Muscle of leg (tissue), 16 donors: ENCODE measurements at places on chromosomes 7 and 10.

DNA sequence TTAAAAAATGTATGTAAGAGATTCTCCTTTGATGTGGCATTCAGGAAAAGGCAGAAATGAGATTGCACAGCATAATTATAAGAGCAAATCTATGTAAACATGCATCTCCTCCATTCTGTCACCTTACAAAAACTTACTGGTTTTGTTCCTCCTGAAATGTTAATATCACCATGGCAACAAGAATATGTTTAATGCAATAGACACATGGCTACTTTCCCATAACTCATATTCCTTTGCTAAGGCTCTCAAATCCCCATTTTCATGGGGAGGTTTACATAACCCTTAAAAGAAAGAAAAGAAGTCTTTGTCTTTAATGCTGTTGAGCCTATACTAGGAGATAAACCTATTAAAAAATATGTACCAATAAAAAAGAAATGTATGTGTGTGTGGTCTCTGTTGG, 136.2 kb downstream of the ANK3 start:
- no peaks in the 10 kb centered on the region for H3K36me3 ChIP-seq
- no peaks in the 10 kb centered on the region for H3K4me1 ChIP-seq
- H3K27me3 ChIP-seq = no peaks in the 10 kb centered on the region
- no peak overlapping the region for H3K4me3 ChIP-seq

DNA sequence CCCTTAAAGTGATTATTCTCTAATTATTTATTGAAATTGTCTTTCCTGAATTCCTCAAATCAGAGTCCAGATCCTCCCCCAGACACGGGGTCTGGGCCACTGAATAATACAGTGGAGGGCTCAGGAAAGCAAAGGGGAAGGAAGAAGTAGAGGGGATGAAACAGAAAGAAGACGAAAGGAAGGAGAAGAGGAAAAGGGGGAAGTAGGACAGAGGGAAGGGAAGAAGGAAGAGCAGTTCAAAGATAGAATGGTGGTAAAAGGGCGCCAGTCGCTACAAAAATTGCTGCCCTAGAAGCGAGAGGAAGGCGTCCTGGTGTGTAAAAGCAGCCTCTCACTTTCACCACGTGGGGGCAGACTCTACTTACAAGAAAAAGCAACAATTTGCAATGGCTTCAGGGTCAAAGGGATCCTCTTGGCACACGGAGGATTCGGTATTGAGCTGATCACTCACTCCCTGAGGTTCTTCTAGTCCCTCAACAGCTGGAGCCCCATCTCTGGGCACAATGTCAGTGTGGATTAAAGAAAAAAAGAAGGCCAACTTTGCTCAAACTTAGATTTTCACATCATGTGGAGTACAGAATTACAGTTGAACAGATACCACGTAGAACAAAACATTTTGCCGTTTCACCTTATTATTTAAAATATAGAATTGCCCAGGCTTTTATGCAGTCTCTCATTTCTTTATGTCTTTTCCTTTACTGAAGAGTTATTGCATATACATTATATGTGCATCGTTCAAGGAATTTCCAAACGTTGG, 31.4 kb upstream of the NPVF start:
- H3K27me3 ChIP-seq = no peaks in the 10 kb centered on the region
- H3K27ac ChIP-seq = peak overlapping the region; percentile 57
- peaks cover 7% of the 10 kb centered on the region for H3K4me1 ChIP-seq
- no peaks in the 10 kb centered on the region for H3K36me3 ChIP-seq
- DNase-seq = peak; percentile 90

DNA sequence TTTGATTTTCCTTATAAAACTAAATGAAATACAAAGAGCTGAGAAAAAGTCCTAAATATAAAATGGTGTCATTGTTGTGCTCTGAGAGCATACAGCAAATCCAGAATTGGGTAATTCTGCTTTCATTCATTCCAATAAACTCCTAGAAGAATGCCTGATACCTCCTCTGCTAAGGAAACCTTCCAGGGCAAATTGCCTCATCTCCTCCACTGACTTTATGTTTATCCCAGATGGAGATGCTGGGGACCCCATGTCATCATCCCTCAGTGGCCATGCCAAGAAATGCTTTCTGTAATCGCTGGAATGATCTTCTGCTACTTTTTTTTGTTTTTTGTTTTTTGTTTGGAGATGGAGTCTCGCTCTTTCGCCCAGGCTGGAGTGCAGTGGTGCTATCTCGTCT, 119.3 kb upstream of the PRKCQ start:
- no peak overlapping the region for H3K27ac ChIP-seq
- peak; percentile 36 for DNase-seq
- H3K4me3 ChIP-seq = no peak overlapping the region
- no peaks in the 10 kb centered on the region for H3K36me3 ChIP-seq
- H3K27me3 ChIP-seq = peaks cover 2% of the 10 kb centered on the region
- H3K4me1 ChIP-seq = no peaks in the 10 kb centered on the region

- H3K4me1 ChIP-seq = no peaks in the 10 kb centered on the region
- H3K27ac ChIP-seq = no peak overlapping the region
- no peak overlapping the region for H3K4me3 ChIP-seq
- DNase-seq = no peak
Observed at GRCh38 chr10:23820792-23821191, 381.9 kb downstream of the OTUD1 start.

- peaks cover 4% of the 10 kb centered on the region for H3K4me1 ChIP-seq
- H3K27me3 ChIP-seq = no peaks in the 10 kb centered on the region
- H3K4me3 ChIP-seq = no peak overlapping the region
- peak overlapping the region; percentile 86 for H3K27ac ChIP-seq
- DNase-seq = peak; percentile 92
Observed at GRCh38 chr7:25694699-25695098, 457.3 kb upstream of the NFE2L3 start.

- H3K4me1 ChIP-seq = peaks cover 26% of the 10 kb centered on the region
- peak; percentile 93 for DNase-seq
- peaks cover 13% of the 10 kb centered on the region for H3K27me3 ChIP-seq
- H3K36me3 ChIP-seq = no peaks in the 10 kb centered on the region
- peak overlapping the region; percentile 89 for H3K4me3 ChIP-seq
- peak overlapping the region; percentile 92 for H3K27ac ChIP-seq
Observed at GRCh38 chr10:21497177-21497807, 28.2 kb downstream of the SKIDA1 start.

DNA sequence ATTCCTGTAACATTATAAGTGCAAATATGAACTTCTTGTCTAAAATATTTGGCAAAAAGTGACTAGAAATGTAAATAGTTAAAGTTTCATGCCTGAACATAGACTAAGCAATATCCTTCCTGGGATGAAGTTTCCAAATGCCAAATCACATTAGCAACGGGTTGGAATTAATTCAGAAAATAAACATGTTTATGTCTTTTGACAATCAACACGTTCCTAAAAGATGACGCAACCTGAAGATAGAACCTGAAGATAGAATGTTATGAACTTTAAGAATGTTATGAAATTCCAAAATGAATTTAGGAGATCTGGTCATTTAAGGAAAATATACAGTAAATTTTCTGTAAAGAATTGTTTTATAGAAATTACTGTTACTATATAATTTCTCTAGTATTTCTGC, 9.2 kb downstream of the LAMB4 start:
- no peaks in the 10 kb centered on the region for H3K4me1 ChIP-seq
- DNase-seq = no peak
- H3K27me3 ChIP-seq = no peaks in the 10 kb centered on the region
- no peak overlapping the region for H3K27ac ChIP-seq
- H3K36me3 ChIP-seq = no peaks in the 10 kb centered on the region

- no peaks in the 10 kb centered on the region for H3K4me1 ChIP-seq
- no peaks in the 10 kb centered on the region for H3K36me3 ChIP-seq
- DNase-seq = no peak
- H3K27me3 ChIP-seq = no peaks in the 10 kb centered on the region
- peak overlapping the region; percentile 55 for H3K27ac ChIP-seq
- H3K4me3 ChIP-seq = peak overlapping the region; percentile 51
Observed at GRCh38 chr10:130300608-130301020, 164.4 kb downstream of the GLRX3 start.

- H3K27me3 ChIP-seq = no peaks in the 10 kb centered on the region
- DNase-seq = peak; percentile 3
- no peaks in the 10 kb centered on the region for H3K4me1 ChIP-seq
- H3K4me3 ChIP-seq = no peak overlapping the region
- H3K36me3 ChIP-seq = no peaks in the 10 kb centered on the region
- no peak overlapping the region for H3K27ac ChIP-seq
Observed at GRCh38 chr10:99115703-99116102, 119.9 kb downstream of the HPSE2 start.

- no peaks in the 10 kb centered on the region for H3K36me3 ChIP-seq
- peaks cover 28% of the 10 kb centered on the region for H3K4me1 ChIP-seq
- no peak overlapping the region for H3K27ac ChIP-seq
- no peaks in the 10 kb centered on the region for H3K27me3 ChIP-seq
- DNase-seq = no peak
Observed at GRCh38 chr10:50511492-50512213, 112.1 kb downstream of the SGMS1 start.

- DNase-seq = no peak
- H3K27me3 ChIP-seq = no peaks in the 10 kb centered on the region
- no peaks in the 10 kb centered on the region for H3K4me1 ChIP-seq
- no peak overlapping the region for H3K4me3 ChIP-seq
- no peak overlapping the region for H3K27ac ChIP-seq
- peaks cover 2% of the 10 kb centered on the region for H3K36me3 ChIP-seq
Observed at GRCh38 chr7:132956556-132956955, 125.3 kb downstream of the CHCHD3 start.

- H3K27me3 ChIP-seq = no peaks in the 10 kb centered on the region
- no peaks in the 10 kb centered on the region for H3K36me3 ChIP-seq
- H3K4me3 ChIP-seq = no peak overlapping the region
- H3K27ac ChIP-seq = no peak overlapping the region
- H3K4me1 ChIP-seq = peaks cover 29% of the 10 kb centered on the region
Observed at GRCh38 chr10:110813743-110814472, 57.8 kb upstream of the PDCD4 start.

GRCh38 chr7:66016131-66016461, 34.1 kb upstream of the GUSB start:
- H3K36me3 ChIP-seq = no peaks in the 10 kb centered on the region
- H3K4me1 ChIP-seq = no peaks in the 10 kb centered on the region

DNA sequence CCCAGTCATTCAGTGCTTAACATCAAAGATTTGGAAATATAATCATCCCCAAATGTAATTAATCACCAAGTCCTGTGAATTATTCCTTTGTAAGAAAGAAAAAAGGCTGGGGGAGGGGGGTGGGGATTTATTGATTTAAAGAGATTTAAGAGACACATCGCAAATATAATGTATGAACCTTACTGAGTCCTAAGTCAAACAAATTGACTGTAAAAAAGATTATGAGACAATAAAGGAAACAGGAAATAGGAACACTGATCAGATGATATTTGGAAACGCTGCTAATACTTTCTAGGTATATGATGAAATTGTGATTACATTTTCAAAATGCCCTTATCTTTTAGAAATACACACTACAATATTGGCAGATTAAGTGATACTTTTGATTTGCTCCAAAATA, 92.5 kb downstream of the ATE1 start:
- H3K36me3 ChIP-seq = peaks cover 5% of the 10 kb centered on the region
- DNase-seq = no peak
- no peaks in the 10 kb centered on the region for H3K4me1 ChIP-seq
- no peak overlapping the region for H3K4me3 ChIP-seq

DNA sequence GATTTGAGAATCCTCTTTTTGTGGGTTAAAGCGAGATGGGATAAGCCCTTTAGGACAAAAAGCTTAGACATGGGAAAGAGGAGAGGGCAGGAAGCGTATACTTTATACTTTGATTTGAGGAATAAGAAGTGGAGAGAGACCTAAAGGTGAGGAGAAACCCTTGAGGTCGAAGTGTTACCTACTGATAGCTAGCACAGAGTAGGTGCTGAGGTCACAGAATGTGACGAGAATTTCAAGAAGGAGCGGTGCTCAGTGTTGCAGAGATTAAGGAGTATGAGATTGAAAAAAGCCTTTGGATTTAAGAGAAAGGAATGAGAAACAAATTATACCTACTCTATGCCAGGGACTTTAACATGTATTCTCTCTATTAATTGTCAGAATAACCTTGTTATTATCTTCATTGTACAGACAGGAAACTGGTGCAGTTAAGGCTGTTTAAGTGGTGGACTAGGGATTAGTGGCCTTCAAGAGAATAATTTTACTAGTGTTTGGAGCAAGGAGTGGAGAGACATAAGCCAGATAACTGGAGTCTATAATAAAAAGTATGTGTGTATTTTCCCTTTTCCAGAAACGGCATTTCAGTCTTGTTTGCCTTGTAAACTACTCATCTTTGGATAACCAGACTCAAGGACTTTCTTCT, 8.8 kb downstream of the CAPZA2 start:
- no peak for DNase-seq
- H3K27ac ChIP-seq = no peak overlapping the region
- peaks cover 2% of the 10 kb centered on the region for H3K36me3 ChIP-seq
- no peak overlapping the region for H3K4me3 ChIP-seq

DNA sequence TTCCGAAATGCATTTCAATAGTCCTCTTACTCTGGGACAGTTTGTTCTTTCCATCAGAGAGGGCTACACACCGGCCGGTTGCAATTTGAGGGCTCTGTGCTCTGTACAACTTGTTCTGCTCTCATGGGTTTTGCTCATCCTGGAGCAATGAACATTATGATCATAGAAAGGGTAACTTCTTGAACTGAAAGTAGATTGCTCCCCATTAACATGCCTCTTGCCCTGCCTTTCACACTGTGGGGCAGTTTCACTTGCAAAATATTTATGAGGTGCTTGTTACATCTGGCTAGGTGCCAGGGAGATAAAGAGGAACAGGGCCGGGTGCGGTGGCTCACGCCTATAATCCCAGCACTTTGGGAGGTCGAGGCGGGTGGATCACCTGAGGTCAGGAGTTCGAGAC, 97.3 kb upstream of the MPP7 start:
- no peaks in the 10 kb centered on the region for H3K4me1 ChIP-seq
- no peak overlapping the region for H3K4me3 ChIP-seq
- no peak for DNase-seq
